ENCODE measurements at places on chromosomes 4 and X.

DNA sequence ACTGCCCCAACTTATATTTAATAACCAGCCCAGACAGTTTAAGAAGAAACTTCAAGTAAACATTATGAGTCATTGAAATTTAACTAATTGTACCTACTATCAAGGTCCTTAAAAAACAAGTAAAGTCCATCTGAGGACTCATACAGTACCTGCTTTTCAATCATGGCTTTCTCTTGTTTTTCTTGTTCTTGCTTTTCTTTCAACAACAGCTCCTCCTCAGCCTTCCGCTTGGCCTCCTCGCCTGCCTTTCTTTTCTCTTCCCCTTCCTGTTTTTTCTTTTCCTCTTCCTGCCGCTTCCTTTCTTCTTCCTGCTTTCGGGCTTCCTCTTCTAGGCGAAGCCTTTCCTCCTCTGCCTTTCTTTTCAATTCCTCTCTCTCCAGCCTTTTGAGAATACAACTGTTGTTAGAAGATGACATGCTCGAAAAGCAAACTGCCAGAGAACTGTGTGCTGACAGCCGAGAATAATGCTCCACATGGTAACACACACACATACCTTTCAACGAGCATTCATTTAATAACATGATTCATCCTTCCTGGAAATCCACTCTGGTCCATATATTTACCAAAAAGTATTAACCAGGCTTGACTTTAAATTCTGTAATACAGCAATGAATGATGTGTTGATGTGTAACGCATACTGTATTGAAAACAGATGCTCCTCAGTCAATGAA lies 25.2 kb upstream of the BCLAF3 start:
- DNase-seq = no peak

GRCh38 chrX:155070663-155070974 lies 317 bp downstream of the CMC4 start:
- no peak for DNase-seq

DNA sequence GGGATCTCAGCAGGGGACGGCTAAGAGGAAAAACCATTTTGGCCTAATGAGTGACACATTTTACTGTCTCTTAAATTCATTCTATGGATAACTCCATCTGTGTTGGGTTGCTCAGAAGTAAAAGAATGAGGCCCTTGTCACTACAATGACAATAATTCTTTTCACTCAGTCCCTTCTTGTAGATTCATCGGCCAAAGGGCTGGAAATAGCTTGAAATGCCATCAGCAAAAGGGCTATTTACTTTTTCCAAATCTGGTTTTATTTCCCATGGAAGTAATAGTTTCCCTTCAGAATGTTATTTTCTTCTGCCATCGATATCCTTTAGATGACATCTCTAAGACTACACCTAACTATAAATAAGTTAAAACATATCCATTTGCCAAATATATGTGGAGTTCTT lies 7.4 kb downstream of the MEPE start:
- DNase-seq = no peak

DNA sequence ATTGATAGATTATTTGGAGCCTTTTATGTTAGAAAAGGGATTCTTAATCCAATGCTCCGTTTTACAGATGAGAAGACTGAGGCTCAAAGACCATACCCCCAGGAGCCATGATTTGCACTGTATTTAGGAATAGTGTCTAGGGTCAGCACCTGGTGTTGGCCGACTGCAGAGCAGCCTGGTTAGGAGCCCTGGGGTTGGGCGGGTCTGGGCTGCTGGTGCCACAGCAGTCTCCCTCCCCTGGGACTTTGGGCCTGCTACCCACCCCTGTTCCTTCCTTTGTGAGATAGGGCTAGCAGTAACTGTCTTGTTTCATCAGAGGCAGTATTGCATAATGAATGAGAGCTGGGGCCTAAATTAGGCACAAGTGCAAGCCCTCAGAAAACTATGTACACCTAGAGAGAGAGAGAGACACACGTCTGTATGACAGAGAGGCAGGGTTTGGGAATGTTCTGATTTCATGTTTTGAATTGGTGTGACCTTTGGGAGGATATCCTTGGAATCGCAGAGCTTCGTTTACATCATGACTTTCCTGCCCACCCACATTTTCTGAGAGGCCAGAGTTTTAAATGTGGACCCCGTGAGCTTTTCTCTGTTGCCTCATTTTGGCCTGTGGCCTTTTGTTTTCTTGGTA lies 111.7 kb downstream of the PTTG2 start:
- no peak for DNase-seq

GRCh38 chrX:20664131-20664530 lies 397.4 kb upstream of the RPS6KA3 start:
- DNase-seq = no peak

DNA sequence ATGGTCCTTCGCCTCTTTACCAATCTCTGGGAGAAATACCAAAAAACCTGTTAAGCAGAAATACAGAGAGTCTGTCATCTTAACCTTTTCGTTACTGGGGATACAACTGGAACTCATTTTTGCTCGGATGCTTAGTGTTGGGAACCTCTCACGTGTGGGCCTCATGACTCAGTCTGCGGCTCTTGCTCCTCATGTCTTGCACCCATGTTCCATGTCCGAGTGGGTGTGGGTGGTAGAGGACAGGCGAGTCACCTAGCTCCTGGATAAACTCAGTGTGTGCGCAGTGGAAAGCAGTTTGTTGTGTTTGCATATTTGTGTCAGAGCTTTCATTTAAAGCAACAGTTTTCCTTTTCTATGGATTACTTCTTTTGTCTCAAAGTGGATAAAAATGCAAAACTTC lies 70.6 kb downstream of the TNIP2 start:
- no peak for DNase-seq

GRCh38 chr4:97330917-97331316 lies 812.4 kb downstream of the STPG2 start:
- no peak for DNase-seq

DNA sequence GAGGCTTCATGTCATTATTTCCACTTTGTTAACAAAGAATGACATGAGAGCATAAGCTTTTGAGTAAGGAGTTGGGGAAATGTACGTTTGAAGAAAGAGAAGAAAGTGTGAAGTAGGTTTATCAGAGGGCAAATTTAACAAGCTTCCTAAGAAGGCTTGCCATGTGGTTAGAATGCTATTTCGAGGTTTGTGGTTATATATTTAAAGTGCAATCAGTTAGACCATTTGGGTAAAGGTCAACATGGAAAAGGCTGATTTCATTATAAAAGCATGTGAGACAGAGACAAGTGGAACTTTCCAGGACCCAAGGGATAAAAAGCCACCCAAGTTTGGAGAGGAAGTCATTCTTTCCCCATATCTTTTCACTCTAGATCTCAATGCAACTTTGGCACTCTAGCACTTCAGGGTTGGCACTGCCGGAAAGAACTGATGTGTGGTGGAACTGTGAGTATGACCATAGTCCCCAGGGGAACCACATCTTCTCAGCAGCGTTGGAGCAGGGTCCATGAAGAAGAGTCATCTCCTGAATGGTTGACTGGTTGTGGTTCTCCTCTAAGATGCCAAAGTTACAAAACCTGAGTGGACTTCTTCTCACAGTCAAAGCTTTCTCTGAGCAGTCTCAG lies 529.9 kb downstream of the MID1IP1 start:
- no peak for DNase-seq

- DNase-seq = no peak
Measured at GRCh38 chrX:34875204-34875603, 67.4 kb upstream of the FAM47B start.

- DNase-seq = no peak
Measured at GRCh38 chrX:73563738-73564068, 706 bp downstream of the CHIC1 start.

GRCh38 chr4:183808097-183808456 lies 97.0 kb upstream of the STOX2 start:
- DNase-seq = no peak

DNA sequence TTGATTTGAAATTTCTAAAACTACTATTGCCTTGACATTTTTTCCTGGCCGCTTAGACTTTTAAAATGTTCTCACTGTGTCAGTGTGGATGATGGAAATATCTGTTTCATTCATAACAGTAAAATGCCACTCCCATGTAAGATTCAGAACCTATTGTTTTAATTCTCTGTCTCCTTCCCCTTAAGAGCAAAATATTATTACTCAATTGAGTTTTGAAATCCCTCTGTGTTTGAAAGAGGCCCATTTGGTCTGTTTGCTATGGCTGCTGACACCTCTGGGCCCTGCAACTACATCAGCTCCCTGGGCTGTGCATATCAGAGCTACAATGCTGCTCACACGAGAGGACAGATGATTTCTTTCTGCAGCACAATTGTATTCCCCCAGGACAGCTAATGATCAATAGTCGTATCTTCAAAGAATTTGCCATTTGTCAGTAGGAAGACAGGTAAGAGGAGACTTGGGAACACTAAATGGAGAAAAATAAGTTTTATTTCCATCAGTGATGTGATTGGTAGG lies 388.0 kb upstream of the GALNT7 start:
- DNase-seq = no peak

GRCh38 chrX:116490104-116490503 lies 27.3 kb upstream of the CT83 start:
- no peak for DNase-seq

- no peak for DNase-seq
Measured at GRCh38 chr4:41212616-41213203, 1.6 kb downstream of the APBB2 start.

DNA sequence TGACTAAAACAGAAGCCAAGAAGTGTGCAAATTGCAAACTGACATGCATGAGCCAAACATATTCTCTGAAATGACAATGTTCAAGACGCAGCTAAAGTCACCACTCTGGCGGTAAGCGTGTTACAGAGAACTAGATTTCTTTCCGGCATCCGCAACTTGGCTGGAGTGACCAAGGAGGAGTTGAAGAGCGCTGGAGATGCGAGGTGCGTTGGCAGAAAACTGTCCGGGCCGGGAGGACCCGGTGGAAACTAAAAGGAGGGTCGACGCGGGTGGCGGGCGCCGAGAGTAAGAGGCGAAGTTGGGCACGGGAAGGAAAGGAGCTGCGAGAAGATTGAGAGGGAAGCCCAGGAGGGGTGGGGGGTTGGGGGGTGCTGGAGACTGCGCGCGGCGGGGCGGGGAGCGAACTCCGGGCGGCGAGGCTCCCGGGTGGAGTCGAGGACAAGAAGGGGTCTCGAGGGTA lies 807 bp downstream of the SEL1L3 start:
- no peak for DNase-seq

DNA sequence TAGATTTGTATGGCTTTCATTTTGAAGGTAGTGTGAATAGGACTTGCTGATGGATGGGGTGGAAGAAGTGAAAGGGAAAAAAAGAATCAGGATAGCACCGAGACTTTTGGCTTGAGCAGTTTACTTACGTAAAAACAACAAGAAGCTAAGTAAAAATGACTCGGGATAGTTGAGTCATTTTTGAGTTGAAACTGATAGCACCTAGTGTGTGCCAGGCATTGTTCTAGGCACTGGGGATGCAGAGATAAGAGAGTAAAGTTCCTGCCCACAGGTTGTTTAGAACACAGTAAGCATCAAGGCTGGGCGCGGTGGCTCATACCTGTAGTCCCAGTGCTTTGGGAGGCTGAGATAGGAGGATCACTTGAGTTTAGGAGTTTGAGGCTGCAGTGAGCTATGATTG lies 34.7 kb downstream of the ADD1 start:
- no peak for DNase-seq

- no peak for DNase-seq
Measured at GRCh38 chrX:134669378-134670098, 11.3 kb upstream of the PLAC1 start.

GRCh38 chrX:79630033-79631009 lies 263.2 kb upstream of the ITM2A start:
- DNase-seq = no peak

DNA sequence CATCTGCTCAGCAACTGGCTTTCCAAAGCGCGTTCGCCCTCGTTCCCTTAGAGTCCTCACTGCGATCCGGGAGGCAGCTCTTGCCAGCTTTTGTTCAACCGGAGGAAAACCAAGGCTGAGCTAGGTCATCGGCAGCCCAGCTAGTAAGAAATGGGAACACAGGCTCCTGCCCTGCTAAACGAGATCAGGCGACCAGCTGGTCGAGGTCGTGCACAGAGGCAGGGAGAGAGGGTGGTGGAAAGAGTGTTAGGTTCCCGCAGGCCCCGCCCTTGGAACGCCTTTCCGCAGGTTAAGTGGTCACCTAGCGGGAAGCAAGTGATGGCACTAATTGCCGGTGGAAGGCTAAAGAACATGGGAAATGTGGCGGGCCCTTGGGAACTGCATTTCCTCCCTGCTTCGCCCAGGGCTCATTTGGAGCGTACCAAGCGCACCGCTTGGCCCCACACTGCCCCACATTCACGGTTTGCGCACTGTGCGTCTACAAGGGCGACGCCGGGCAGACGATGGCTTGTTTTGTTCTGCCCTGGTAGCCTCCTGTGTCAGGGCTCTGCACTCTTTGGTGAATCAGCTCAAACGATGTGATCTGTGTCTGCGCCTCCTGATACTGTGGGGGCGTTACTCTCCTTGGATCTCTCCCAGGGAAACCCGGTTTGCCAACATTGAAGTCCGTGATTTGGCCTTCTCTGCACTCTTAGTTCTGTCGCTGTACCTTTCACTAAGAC lies 7.2 kb upstream of the PRDM8 start:
- DNase-seq = no peak

- no peak for DNase-seq
Measured at GRCh38 chr4:84547211-84547610, 35.7 kb upstream of the CDS1 start.

DNA sequence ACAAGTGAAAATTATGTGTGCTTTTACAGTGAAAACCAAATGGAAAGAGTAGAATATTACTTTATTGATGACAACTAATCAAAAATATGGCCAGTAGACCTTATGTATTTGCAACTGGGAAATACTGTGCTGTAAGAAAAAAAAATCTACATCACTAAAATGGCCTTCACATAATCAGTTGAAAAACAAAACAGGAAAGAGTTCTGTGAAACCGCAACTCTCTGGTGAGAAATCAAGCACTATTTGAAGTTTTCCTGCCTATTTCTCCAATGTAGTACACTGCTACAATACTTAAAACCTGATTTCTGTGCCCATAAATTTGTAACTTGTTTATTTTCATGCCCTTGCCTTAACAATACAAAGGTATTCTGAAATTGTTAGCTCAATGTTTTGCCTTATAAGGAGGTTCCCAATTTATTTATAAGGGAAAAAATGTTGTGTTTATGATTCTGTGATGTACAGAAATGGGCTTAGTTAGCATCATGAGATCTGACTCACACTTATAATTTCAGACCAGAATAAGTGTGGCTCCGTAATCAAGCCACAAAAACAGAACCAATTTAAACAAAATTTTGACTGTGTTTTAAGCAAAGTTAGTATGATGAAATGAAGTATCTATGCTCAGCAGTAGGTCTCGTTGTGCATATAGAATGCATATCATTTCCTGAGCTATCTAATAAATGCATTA lies 147.1 kb downstream of the FAT4 start:
- DNase-seq = no peak

Data from stimulated activated CD8-positive, alpha-beta memory T cell treated with anti-CD3 and anti-CD28 coated beads, Interleukin-4, amount 100 ng/mL, for 24 hours (primary cell).